Coronary artery (tissue), 2 donors: ENCODE measurements at places on chromosomes 4 and X.

DNA sequence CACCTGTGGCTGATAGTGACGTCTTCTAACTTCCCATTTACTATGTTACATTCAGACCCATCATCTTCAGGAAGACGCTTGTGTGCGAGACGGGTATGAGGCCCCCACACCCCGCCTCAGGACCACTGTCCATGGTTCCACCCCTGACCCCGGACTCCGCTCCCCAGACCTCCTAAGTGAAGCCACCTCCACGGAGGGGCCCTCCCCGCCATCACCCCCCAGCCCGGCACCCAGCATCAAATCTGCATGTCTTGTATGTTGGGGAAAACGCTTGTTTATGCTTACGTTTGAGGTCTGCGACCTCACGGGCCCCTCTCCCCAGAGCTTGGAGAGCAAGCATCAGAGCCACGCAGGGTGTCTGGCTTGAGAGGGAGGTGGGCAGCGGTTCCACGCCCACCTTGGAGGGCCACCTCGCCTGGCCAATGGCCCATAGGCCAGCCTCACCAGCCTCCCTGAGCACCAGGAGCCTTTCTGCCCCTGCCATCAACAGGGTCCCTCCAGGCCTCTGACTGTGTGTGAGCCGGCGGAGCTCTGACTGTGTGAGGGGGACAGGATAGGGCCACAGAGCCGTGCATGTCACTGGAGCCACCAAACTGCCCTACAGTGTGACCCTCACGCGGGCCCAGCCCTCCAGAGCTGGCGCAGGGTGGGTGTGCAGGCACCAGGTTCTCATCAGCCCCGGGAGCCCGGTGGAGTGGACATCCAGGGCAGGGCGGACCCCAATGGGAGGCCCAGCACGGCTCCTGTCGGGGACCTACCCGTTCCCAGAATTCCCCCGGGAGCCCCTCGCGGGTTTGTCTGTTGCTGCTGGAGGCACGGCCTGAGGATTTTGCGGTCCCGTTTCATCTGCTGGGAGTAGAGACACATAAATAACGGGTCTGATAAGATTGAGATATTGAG is 88.4 kb upstream of the NKX1-1 start:
- no peak for DNase-seq

DNA sequence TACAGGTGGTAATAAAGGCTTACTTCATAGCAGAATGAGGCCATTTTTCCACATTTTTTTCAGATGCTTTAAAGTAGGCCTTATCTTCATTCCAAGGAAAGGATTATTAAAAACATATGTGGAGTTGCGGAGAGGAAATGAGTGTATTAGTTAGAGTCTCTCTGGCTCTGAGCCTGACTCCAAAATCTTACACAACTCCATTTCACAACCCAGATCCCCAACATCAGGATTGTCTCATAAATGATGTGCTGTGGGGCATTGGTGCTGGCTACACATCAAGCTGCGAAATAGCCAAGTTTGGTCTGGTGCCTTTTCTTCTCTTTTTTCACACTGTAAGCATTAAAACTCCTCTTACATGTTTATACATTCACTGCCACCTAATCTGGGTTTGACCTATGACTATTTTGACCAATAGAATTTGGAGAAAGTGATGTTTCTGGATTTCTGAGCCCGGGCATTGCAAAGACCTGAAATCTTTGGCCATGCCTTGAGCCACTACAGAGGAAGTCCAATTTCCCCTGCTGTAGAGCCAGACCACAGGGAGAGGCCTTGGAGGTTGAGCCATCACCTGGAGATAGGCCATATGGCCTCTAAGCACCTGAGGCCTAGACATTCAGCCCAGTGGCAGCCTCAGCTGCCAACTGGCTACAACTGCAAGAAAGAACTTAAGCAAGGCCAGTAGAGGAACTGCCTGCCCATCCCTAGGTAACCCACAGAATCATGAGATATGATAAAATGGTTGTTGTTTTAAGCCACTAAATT is 16.7 kb upstream of the SOD3 start:
- no peak for DNase-seq

- no peak for DNase-seq
These were observed 35.7 kb upstream of the GABRQ start for GRCh38 chrX:152601848-152602616.

DNA sequence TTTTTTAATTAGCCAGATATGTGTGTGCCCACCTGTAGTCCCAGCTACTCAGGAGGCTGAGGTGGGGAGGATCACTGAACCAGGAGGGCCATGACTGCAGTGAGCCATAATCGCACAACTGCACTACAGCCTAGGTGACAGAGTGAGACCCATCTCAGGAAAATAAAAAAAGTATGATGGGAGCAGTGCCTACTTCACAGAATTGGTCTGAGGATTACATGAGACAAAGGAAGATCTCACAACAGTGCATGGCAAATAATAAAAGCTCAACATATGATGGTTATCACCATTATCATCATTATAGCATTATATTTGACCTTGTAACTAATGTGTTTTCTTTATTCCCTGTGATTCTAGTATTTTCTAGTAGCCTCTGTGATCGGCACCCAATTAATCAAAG is 19.9 kb upstream of the DCHS2 start:
- no peak for DNase-seq

DNA sequence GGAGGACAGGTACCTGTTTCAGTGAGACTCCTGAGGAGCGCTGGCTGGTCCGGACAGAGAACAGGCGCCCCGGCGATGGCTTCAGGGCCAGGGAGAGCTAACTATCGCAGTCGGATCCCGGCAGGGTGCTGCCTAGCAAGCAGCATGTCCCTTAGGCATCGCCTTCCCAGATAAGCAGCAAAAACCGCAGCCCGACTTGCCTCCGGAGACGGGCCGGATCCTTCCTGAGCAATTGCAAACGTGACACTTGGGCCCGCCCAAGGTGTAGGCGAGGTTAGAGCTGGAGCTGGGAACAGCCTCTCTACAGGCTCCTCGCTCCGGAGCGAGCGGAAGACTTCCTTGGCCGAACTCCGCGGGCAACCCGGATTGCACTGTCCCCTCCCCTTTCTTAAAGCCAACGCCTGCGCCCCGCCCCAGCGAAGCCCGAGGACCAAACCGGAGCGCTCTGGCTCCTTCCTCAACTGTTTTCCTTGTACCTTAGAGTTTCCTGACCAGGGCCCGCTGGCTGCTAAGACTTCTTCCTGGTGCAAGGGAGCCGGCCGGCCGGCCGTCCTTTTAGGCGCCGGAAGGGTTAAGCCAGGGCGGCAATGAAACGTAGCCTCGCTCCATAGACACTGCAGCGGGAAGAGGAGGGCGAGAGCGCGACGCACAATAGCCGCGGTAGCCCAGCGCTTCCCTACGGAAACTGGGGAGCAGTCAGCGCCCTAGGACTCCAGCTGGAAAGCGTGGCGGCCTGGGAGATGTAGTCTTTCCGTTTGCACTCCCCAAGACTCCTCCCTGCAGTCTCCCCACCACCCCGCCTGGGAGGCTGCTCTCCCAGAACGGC is at the start of gene OPHN1:
OPHN1 (minus strand) TSS at position 341 of the 826 bp plus-strand sequence. CDS start 475 bp downstream, outside the sequence.
- DNase-seq, result peak; percentile 80

DNA sequence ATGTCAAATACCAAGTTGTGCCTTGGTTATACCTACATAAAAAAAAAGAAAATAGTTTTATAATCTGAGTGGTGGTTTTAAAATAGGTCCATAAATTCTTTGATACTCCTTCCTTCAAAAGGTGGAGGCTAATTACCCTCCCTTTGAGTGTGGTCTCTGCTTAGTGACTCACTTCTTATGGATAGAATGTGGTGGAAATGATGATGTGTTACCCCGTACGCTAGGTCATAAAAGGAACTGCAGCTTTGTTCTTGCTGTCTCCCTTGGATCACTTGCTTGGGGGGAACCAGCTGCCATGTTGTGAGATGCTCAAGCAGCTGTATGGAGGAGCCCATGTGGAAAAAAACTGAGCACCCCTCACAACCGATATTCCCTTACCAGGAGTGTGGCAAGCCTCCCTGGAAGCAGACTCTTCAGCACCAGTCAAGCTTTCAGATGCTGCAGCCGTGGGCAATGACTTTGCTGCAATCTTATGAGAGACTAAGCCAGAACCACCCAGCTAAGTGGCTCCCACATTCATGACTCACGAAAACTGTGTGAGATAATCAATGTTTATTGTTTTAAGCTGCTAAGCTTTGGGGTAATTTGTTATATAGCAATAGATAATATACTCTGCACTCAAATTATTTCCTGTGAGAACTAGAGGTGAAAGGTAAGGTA is 195.0 kb upstream of the GATB start:
- no peak for DNase-seq
